ENCODE measurements at places on chromosomes 2 and 18.

- no peak for DNase-seq
These were observed 235.6 kb upstream of the CDH2 start for GRCh38 chr18:28412521-28412920.

DNA sequence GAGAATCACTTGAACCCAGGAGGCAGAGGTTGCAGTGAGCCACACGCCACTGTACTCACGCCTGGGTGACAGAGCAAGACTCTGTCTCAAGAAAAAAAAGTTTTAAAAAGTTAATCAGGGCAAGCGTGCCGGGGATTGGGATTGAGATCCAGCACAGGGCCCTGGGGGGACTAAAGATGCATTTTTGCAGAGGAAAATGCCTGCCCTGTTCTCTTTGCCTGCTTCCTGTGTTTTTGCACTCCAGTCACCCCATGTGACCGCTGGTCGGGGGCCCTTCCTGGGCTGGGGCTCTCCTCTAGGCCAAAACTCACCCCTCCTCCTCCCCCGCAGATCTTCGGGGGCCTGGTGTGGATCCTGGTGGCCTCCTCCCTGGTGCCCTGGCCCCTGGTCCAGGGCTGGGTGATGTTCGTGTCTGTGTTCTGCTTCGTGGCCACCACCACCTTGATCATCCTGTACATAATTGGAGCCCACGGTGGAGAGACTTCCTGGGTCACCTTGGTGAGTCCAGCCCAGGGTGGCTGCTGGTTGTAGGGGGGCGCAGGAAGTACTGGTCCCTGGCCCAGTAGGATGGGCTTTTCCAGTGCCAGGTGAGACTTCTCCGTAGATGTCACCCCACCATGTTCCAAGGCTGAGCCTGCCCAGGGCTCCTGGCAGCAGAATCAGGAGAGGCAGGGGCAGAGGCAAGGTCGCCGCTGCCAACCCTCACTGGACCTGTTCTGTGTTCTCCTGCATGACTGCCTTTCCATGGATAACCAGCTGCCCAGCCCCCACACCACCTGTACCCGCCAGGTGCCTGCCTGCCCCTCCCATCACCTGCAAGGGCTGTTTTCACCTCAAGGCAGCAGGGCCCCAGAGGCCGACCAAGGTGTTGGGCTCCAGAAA is 22.4 kb downstream of the MAL start:
- DNase-seq: no peak

GRCh38 chr18:38077229-38077628 is 511.6 kb upstream of the CELF4 start:
- no peak for DNase-seq

GRCh38 chr18:74480149-74480651 is 16.0 kb upstream of the CNDP2 start:
- no peak for DNase-seq

GRCh38 chr2:127158614-127159290 is 51.8 kb upstream of the BIN1 start:
- no peak for DNase-seq

DNA sequence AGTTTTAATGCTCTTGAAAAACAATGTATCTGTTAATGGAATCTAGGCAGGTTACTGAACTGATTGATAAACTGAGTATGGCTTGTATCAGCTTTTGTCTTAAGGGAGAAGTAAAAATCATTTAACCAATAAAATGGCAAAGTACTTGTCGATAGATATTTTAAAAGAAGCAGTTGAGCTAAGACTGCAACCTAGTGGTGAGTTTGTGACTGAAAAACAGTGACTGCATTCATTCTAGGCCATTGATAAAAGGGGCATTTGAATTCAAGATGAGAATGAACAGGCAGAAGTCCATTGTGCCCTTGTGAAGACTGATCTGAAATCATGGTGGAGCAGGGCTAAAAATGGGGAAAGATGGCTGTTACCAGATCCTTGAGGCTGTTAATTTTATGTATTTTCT is 59.4 kb upstream of the MSTN start:
- DNase-seq: no peak

DNA sequence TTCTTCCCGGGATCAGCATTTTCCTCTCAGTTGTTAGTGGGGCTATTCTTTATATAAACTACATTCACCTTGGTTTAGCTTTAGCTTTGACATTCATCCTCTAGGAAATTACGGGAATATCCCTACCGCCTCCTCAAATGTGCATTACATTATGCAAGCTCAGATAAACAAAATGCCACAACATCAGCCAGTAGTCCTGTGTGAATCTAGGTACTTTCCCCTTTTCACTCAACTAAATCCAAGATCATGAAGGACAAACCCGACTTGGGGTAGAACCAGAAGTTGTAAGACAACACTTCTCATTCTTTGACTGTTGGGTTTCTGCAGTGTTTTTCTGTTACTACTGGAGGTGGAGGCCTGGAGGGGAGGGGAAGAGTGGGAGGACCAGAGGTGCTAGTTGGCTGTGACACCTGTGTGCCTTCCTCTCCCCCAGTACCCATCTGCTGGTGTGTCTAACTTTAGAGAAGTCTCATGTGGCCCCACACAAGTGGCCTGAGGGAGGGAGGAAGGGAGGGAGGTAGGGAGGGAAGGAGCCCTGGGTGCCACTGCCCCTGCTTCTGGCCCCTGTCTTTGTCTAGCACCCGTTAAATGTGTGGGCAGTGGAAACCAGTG is 84.8 kb upstream of the BCL2L11 start:
- no peak for DNase-seq

DNA sequence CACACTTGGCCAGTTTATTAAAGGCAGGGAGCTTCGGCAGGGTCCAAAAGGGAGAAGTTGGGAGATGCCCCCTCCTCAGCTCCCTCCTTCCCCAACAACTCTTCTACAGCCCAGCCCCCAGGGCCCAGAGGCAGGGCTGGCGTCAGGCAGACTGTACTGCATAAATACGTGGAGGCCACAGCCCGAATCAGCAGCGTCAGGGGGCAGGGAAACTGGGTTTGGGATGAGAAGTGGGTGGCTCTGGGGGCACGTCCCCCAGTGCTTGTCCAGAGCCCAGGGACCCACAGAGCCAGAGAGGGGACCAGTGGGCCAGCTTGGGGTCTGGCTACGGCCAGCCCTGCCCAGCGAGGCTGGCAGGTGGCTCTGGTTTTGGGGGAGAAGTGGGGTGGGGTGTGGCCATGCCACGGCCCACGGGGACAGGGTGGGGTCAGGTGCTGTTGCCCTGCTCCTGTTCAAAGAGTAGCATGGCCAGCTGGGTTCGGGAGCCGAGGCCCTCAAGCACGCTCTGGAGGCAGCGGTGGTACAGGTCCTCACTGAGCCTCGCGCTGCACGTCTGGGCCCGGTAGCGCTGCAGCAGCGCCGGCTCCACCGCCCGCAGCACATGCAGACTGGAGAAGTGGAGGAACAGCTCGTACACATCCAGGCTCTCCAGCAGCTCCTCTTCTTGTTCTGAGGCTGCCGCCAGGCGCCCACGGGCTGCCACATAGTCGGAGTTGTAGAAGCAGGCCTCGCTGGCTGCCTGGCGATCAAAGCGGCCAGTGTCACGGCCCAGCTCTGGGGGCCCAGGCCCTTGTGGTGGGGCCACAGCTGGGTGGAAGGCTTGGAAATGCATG is 4.4 kb downstream of the CHPF start:
- no peak for DNase-seq

- no peak for DNase-seq
These were observed 67.9 kb downstream of the LOXHD1 start for GRCh38 chr18:46588971-46589660.

- DNase-seq: no peak
These were observed 85.3 kb upstream of the RANBP2 start for GRCh38 chr2:108634011-108634410.
